ENCODE measurements at places on chromosomes 3 and 15. TPM values are rescaled to one million over a fixed set of nuclear protein-coding genes. Genes with fewer than 3 reads are reported as not detected.

Gene SLC22A13
- 0.47 TPM for total RNA-seq

Gene ABCC5
- 21.2 TPM for total RNA-seq

Gene PPP2R3A
- 0.07 TPM for total RNA-seq

Gene SNTN
- not detected for total RNA-seq

Gene CCNDBP1
- 60.5 TPM for total RNA-seq

Measured in activated CD8-positive, alpha-beta memory T cell treated with anti-CD3 and anti-CD28 coated beads, Interleukin-2, amount 10 ng/mL, durations not matched to agents 7 days and 5 days (primary cell).